Panc1 (cell line): ENCODE measurements at places on chromosomes 3 and 15.

- no peak for DNase-seq
- H3K4me3 ChIP-seq = no peak overlapping the region
- no peaks in the 10 kb centered on the region for H3K36me3 ChIP-seq
Measured at GRCh38 chr3:114739627-114740026, 407.5 kb downstream of the ZBTB20 start.

- peaks cover 9% of the 10 kb centered on the region for H3K4me1 ChIP-seq
- H3K4me3 ChIP-seq = no peak overlapping the region
- no peak overlapping the region for H3K27ac ChIP-seq
- H3K36me3 ChIP-seq = no peaks in the 10 kb centered on the region
Measured at GRCh38 chr15:56234804-56235203, 8.9 kb downstream of the RFX7 start.

- H3K27ac ChIP-seq = no peak overlapping the region
- peaks cover 4% of the 10 kb centered on the region; the same call in 1 of the 2 replicates for H3K4me1 ChIP-seq
- no peak for DNase-seq
- H3K36me3 ChIP-seq = no peaks in the 10 kb centered on the region
Measured at GRCh38 chr15:29143293-29143692, 126.3 kb downstream of the NSMCE3 start.

DNA sequence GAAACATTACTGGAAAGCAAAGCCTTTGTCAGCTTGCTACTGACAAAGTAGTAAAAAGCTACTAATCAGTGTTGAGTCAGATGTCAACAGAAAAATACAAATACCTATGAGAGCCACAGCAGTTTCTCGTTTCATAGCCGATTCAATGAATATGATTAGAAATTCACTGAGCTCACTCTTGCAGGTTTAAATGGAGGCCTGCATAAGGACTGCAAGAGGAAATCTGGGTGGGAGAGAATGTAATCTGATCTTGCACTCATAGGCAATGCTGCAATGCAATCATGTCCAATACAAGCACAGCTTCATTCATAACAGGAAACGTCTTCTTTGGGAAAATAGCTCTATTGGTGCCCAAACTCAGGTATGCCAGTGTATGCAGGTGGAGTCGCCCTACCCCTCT lies 608.8 kb downstream of the ROBO2 start:
- no peak overlapping the region for H3K4me3 ChIP-seq
- no peaks in the 10 kb centered on the region for H3K4me1 ChIP-seq
- H3K27ac ChIP-seq = no peak overlapping the region

DNA sequence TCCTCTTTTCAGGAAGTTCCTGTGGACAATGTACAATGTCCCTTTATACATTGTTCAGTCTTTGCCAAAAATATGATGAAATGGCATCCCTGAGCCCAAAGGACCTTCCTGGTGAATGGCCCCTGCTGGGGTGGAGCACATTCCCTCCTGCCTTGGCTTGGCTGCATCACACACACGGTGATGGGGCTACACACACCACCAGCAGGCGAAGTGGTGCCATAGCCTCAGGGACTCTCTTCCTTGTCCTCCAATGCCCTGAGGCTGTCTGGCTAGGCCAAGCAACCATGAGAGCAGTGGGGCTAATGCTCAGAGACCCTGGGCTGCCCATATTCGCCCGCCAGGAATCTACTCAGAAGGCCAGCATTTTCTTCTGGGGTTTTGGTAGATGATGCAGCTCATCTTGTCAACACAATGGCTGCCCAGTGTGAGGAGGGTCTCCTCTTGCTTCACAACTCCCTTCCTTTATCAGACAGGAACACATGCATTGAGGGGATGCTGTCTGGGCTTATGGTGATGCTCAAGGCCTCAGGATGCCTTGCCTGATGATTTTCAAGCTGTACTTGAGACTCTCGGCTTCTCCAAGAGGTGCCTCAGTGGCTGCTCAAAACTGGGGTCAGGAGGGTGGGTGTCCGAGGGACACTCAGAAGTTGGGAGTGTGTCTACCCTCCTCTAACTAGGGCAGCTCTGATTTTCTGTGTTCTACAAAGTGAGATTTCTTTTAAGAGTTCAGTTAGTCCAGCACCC lies 40.9 kb upstream of the EPHB1 start:
- no peak for DNase-seq
- no peak overlapping the region for H3K27ac ChIP-seq
- H3K27me3 ChIP-seq = peaks cover 15% of the 10 kb centered on the region
- no peak overlapping the region for H3K4me3 ChIP-seq
- no peaks in the 10 kb centered on the region for H3K36me3 ChIP-seq
- no peaks in the 10 kb centered on the region for H3K4me1 ChIP-seq

DNA sequence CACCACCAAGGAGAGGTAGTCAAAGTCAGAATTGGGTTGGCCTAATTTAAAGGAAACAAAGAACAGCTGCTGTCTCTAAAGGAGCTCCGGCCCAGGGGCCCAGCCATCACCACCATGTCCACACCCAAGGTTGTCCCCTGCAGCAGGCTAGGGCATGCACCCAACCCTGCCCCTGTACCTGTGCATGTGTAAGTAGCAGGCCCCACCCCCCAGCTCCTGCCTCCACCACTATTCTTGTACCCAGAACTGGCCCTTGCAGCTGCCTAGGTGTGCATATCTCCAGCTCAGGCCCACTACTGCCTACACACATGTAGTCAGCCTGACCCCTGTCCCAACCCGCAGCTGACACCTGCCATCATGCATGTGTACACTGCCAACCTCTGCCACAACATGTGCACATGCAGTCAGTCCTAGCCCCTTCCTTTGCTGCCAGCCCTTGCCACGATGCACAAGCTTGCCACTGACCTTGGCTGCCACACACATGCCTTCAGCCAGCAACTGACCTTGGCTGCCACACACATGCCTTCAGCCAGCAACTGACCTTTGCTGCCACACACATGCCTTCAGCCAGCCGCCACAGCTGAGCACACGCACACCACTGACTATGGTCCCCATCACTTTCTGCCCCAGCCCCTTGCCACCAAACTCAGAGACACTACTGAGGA lies 39.7 kb downstream of the FGF12 start:
- H3K27me3 ChIP-seq = no peaks in the 10 kb centered on the region
- no peak for DNase-seq
- H3K4me1 ChIP-seq = no peaks in the 10 kb centered on the region
- no peak overlapping the region for H3K27ac ChIP-seq
- H3K4me3 ChIP-seq = no peak overlapping the region

DNA sequence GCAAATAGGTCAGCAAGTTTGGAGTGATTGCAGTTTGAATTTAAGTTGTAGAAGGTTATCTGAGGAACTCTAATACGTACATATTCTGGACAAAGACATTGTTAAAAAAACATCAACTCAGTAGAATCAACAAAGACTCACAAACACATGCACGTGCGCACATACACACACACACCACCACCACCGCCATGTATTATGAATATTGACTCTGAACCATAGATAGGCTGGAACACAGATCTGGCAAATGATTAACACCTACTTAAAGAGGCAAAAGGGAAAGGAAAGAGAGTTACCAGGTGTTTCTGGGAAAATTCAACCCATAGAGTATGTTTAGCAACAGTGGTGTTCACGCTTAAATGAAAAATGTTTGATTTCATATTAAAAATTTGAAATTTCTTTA lies 334.2 kb upstream of the ALCAM start:
- no peaks in the 10 kb centered on the region for H3K27me3 ChIP-seq
- no peak overlapping the region for H3K4me3 ChIP-seq
- no peak for DNase-seq
- H3K36me3 ChIP-seq = no peaks in the 10 kb centered on the region

- H3K27me3 ChIP-seq = 0 out of 2 replicates have a peak, but pooled peaks cover 2% of the 10 kb centered on the region
- H3K4me1 ChIP-seq = no peaks in the 10 kb centered on the region
- no peak overlapping the region for H3K4me3 ChIP-seq
- no peaks in the 10 kb centered on the region for H3K36me3 ChIP-seq
- H3K27ac ChIP-seq = no peak overlapping the region
Measured at GRCh38 chr15:29910068-29910467, 87.8 kb upstream of the TJP1 start.

- H3K27ac ChIP-seq = no peak overlapping the region
- no peak for DNase-seq
- no peaks in the 10 kb centered on the region for H3K27me3 ChIP-seq
- no peaks in the 10 kb centered on the region for H3K4me1 ChIP-seq
- no peaks in the 10 kb centered on the region for H3K36me3 ChIP-seq
Measured at GRCh38 chr3:65265942-65266590, 578.3 kb upstream of the ADAMTS9 start.

DNA sequence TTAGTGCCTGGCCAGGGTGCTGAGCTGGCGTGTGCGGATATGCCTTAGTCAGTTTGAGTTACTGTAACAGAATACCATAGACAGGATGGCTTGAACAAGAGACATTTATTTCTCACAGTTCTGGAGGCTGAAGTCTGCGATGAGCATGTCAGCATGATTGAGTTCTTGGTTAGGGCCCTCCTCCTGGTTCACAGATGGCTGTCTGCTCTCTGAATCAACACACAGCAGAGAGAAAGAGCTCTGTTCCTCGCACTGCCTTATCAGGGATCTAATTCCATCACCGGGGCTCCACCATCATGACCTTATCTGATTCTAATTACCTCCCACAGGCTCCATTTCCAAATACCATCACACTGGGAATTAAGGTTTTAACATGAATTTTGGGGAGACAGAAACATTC lies 386.6 kb upstream of the DPH6 start:
- no peaks in the 10 kb centered on the region for H3K4me1 ChIP-seq
- no peaks in the 10 kb centered on the region for H3K27me3 ChIP-seq
- H3K27ac ChIP-seq = no peak overlapping the region

DNA sequence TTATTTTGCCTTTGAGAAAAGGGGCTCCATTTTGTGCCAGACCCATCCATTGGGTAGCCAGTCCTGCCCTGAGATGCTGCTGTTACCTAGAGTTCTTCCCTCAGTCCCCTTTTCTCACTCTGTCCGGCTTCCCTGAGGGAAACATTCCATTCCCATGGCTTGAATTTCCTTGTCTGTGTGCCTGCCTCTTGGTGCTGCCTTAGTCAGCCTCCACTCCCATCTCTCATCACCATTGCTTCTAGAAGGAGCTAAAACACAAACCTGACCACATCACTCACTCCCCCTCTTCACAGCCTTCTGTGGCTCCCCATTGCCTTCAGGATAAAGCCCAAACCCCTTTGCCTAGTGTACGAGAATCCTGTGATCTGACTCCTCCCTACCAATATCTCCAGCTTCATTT lies 25.2 kb upstream of the C2CD4B start:
- no peak overlapping the region for H3K27ac ChIP-seq
- H3K4me3 ChIP-seq = no peak overlapping the region
- peaks cover 17% of the 10 kb centered on the region for H3K27me3 ChIP-seq
- no peaks in the 10 kb centered on the region for H3K4me1 ChIP-seq
- DNase-seq = no peak

DNA sequence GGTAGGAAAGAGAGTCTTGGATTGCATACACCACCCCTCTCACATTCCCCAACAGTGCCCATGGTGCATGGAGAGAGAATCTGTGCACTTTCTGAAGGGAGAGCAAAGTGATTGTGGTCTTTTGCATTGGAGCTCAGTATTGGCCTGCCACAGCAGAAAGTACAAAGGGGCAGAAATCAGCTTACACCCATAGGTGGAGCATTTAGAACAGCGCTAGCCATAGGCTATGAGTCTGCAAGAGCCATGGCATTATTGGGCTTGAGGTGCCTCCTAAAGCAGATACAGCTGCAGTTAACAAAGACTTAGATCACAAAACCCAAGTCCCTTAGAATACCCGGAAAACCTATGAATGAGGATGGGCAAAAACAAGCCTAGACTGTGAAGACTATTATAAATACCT lies 21.8 kb downstream of the SI start:
- no peaks in the 10 kb centered on the region for H3K4me1 ChIP-seq
- no peak for DNase-seq
- H3K27me3 ChIP-seq = no peaks in the 10 kb centered on the region
- H3K4me3 ChIP-seq = no peak overlapping the region
- no peaks in the 10 kb centered on the region for H3K36me3 ChIP-seq

GRCh38 chr15:71806452-71806931 lies 3.9 kb upstream of the NR2E3 start:
- peaks cover 18% of the 10 kb centered on the region for H3K4me1 ChIP-seq
- H3K4me3 ChIP-seq = no peak overlapping the region
- H3K27me3 ChIP-seq = no peaks in the 10 kb centered on the region
- DNase-seq = no peak
- no peaks in the 10 kb centered on the region for H3K36me3 ChIP-seq
- H3K27ac ChIP-seq = no peak overlapping the region; the same call in 1 of the 2 replicates

- H3K4me3 ChIP-seq = no peak overlapping the region
- H3K27me3 ChIP-seq = no peaks in the 10 kb centered on the region
- H3K4me1 ChIP-seq = no peaks in the 10 kb centered on the region
- H3K36me3 ChIP-seq = no peaks in the 10 kb centered on the region
Measured at GRCh38 chr3:97871186-97871585, 49.4 kb downstream of the CRYBG3 start.

GRCh38 chr3:70064194-70064779 lies 64.8 kb downstream of the SAMMSON start:
- H3K36me3 ChIP-seq = no peaks in the 10 kb centered on the region
- H3K27me3 ChIP-seq = no peaks in the 10 kb centered on the region
- peak; percentile 28 for DNase-seq
- no peak overlapping the region for H3K4me3 ChIP-seq
- H3K4me1 ChIP-seq = no peaks in the 10 kb centered on the region

DNA sequence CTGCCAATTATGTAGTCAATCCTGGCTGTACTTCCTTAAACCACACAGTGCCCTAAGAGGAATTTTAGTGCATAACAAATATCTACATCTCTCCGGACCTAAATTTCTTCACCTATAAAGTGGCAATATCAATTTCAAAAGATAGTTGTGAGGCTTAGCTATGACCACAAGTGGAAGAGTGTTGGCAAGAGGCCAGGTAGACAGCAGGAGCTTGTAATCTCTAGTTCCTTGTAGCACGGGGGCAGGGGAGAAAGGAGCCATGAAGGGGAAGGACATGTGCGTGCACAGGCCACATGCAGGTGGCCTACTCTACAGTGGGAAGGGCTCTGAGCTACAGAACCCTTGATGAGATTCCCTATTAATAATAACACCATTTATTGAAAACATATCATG lies 269.7 kb downstream of the ABHD5 start:
- H3K4me3 ChIP-seq = no peak overlapping the region
- no peak for DNase-seq
- H3K27me3 ChIP-seq = no peaks in the 10 kb centered on the region; the same call in 1 of the 2 replicates
- H3K36me3 ChIP-seq = no peaks in the 10 kb centered on the region; the same call in 1 of the 2 replicates
- no peaks in the 10 kb centered on the region for H3K4me1 ChIP-seq
- no peak overlapping the region for H3K27ac ChIP-seq

DNA sequence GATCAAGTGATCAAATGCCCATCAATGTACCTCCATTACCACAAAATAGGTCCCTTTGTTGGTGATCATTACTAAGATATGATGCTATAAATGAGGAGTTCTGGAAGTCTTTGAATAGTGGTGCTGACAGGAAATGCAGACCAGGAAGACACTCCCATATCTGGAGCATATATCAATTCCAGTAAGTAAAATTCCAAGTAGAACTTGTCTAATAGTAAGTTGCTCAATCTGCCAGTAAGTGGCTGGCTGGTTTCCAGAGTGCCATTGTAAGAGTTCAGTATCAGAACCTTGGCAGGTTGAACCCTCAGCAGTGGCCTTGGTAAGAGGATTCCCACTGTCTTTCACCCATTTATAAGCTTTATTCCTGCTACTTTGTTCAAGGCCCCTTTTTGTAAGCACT lies 379.9 kb upstream of the RBMS3 start:
- DNase-seq = no peak
- no peak overlapping the region for H3K27ac ChIP-seq
- no peak overlapping the region for H3K4me3 ChIP-seq
- no peaks in the 10 kb centered on the region for H3K36me3 ChIP-seq
- no peaks in the 10 kb centered on the region for H3K27me3 ChIP-seq

- H3K27ac ChIP-seq = no peak overlapping the region
- DNase-seq = no peak
- H3K36me3 ChIP-seq = no peaks in the 10 kb centered on the region
- H3K4me3 ChIP-seq = no peak overlapping the region
- no peaks in the 10 kb centered on the region for H3K27me3 ChIP-seq
Measured at GRCh38 chr3:23566499-23566898, 239.3 kb upstream of the UBE2E1 start.
